ENCODE measurements at places on chromosomes 5 and 9. TPM values are rescaled to one million over a fixed set of nuclear protein-coding genes. Genes with fewer than 3 reads are reported as not detected.

The LPAR1 gene
- total RNA-seq = not detected

The SHISAL2B gene
- total RNA-seq = not detected

- no peak for DNase-seq
Observed at GRCh38 chr5:1383886-1384401, 39.0 kb upstream of the CLPTM1L start.

GRCh38 chr5:57577432-57578175 lies 95.0 kb upstream of the ACTBL2 start:
- DNase-seq = no peak

DNA sequence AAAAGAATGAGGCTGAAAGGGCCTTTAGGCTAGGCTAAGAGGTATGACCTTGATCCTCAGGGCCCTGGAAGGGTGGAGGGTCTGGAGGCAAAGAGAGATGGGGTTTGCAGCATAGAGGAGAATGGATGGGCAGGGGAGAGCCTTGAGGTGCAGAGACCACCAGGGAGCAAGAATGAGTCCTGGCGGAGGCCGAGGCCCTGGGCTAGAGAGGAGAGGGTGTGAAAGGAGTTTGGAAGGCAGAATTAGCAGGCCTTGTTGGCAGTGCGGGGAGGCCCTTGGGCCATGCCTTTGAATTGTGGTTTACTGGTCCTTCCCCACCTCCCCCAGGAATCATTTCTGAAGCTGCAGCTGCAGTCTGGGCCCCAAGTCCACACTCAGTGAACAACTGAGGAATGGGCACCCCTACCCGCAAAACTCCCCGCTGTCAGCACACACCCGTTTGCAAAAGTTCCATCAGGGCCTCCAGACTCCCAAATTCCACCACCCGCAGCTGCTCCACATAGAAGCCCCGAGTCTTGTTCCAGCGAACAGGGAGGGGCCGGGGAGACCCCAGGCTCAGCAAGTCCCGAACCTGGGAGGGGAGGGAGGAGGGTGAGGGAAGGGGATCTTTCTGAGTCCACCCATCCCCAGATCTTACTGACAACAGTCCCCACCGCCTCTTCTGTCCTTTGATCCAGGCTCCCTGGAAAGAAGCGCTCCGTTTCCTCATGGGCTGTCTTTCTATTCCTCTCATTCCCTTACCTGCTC lies 2.1 kb downstream of the KIF12 start:
- no peak for DNase-seq

DNA sequence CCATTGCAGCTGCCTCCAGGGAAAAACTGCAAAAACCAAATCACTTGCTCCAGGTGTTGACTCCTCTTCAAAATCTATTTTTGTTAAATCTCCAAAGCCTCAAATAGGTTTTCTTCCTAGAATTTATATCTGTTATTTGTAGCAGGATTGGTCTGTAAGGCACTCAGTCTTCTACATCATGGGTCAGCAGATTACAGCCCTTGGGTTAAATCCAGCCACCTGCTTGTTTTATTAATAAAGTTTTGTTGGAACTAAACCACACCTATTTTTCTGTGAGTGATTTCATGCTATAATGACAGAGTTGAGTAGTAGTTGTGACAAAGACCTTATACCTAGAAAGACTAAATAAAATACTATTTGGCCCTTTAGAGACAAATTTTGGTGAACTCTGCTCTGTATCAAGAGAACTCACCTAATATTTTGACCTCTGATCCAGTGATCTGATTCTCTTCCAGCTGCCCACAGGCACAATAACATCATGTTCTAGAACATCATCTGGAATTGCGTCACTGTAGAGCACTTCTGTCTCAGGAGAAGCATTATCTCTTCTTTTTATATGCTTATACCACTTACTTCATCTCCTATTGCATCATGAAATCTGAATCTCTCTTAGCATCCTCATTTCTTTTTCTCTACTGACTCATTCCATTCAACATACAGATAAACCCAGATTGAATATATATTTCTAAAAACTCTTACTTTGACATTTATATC lies 130.1 kb downstream of the RPS23 start:
- no peak for DNase-seq

- no peak for DNase-seq
Observed at GRCh38 chr5:33242277-33242676, 198.5 kb upstream of the TARS1 start.

DNA sequence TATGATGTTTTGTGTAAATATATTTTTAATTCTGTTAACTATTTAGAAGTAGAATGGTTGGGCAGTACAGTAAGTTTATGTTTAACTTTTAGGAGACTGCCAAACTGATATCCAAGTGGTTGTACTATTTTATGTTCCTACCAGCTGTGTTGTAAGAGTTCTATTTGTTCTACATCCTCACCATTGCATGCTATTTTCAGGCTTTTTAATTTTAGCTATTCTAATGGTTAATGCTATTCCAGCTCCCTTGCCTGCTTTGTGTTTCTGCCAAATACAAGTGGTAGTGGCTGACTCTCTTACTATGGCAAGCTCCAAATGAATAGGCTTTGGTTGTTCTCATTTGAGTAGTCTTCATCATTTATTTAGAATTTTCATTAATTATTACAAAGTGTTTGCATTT lies 476.4 kb downstream of the KIF4B start:
- no peak for DNase-seq
